ENCODE measurements at places on chromosomes 12 and 14.

- peak; percentile 35 for DNase-seq
Measured at GRCh38 chr12:1873531-1874510, 44.6 kb downstream of the CACNA2D4 start.

- no peak for DNase-seq
Measured at GRCh38 chr12:38911611-38912010, 6.2 kb upstream of the CPNE8 start.

- DNase-seq = no peak
Measured at GRCh38 chr12:51055060-51055459, 6.9 kb downstream of the LETMD1 start.

DNA sequence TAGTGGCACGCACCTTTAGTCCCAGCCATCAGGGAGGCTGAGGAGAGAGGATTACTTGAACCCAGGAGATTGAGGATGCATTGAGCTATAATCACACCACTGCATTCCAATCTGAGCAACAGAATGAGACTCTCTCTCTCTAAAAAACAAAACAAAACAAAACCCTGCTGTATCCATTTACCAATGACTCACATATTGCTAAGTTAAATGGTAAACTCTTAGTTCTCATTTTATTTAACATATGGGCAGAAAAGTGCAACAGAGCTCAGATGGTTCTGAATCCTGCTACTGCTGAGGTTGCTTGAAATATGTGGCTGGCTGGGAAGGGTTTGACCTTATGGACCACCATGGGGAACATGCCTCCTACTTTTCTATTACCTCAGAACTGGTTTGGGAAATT is 33.7 kb upstream of the CCNT1 start:
- DNase-seq = no peak

DNA sequence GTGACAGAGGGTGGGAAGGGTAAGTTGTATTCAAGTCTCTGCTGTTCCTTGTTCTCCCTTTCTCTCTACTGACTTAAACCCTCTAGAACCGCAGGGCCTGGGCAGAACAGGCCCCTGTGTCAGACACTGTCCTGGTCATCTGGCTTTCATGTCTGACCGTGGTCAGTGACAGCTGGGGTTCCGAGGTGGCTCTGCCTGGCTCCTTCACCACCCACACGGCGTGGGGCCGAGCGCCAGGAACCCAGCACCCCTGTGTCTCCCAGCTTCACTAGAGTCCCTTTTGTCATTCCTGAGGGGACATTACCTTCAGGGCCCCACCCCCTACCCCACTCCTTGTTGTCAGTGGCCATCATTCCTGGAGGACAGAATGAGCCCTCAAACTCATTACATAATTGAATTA is 168.9 kb downstream of the ADGRD1 start:
- peak; percentile 21 for DNase-seq

Measured in coronary artery (tissue), 2 donors.